ENCODE measurements at places on chromosomes 11 and 22. TPM values are rescaled to one million over a fixed set of nuclear protein-coding genes. Genes with fewer than 3 reads are reported as not detected.

DNA sequence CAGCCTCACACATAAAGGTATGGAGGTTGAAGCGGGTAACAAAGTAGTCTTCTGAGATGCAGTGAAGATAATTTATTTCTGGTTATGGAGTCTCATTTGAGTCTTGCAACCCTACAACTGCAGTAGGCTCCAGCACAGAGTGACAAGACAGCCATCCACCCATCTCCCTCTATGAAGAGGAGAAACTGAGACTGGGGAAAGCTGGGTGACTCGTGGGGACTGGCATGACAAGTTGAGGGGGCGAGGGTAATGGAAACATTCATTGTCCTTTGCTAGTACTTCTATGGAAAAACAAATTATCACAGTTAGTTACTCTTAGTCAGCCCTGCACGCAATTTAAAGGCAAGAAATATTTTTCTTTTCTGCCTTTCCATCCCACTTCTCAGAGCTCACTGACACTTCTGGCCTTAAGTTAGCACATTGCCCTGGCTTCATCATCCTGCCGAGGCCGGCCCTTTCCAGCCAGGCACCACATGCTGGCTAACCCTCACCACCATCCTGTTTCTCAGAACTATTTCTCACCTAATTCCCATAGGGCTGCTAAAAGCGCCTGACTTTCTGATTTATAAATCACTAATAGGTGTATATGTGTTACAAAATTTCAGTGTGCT is 361.1 kb downstream of the ETS1 start:
- DNase-seq: no peak

DNA sequence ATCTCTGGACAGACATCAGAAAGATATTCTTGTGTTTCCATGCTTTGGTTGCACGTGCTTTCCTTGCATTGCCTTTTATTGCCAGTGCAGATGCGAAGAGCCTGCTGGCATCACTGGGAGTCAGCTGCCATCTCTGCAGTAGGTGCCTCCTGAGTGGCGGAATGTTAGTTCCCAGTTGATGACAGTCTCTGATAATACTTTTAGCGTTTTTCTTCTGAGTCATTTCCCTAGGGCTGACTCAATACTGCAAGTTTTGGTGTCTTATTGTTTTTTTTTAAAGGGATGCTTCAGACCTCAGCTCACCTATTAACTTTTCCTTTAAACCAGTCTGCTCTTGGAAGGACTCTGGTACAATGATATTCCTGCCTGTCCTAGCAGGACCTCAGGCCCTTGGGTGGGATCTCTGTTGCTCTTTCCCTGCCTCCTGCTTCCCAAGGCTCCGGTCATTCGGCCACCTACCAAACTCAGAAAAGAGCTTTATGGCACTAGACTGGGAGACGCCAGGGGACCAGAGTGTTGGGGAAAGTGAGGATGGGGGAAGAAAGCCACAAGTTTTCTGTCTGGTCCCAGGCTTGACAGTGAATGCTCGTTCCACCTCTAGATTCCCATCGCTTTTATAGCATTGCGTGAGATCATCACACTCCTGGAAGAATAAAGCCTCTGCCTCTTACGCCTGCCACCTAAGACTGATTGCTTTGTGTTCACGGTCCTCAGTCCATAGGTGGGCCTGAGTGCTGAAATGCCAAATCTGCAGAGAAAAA is 308.7 kb downstream of the DDX10 start:
- DNase-seq: no peak

GRCh38 chr22:47476231-47476630 is 713.8 kb downstream of the TBC1D22A start:
- no peak for DNase-seq

DNA sequence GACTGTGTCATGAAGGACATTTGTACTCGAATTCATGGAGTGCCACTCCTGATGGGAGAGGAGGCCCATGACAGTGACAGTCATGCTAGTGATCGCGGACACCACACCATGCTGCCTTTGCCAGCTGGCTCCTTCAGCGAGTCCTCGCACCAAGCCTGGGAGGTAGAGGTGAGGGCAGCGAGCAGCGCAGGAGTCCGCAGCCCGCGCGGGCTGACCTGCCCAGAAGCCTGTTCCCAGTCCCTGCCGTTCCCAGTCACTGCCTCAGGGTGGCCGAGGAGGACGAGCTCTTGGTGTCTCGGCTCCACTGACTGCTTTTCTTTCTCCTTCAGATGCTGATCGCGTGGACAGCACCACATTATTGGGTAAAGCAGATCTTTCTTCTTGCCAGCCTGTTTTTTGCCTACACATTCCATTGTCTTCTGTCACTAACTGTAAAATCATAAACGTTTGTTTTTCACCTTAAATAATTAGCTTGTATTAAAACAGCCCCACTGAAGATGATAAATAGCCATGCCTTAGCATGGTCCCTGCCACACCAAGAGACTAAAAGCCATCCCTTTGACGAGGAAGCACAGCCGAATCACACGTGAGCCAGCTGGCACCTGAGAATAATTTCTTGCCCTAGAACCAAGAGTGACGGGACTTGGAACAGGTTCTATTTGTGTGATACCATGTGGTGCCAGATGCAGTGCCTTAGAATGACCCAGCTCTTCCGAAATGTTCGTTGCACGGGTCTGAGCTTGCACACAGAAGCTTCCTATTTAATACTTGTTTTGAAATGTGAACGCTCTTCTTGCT is 25.5 kb downstream of the FAM118A start:
- no peak for DNase-seq

GRCh38 chr11:64306876-64307622 is 1.7 kb downstream of the ESRRA start:
- no peak for DNase-seq

DNA sequence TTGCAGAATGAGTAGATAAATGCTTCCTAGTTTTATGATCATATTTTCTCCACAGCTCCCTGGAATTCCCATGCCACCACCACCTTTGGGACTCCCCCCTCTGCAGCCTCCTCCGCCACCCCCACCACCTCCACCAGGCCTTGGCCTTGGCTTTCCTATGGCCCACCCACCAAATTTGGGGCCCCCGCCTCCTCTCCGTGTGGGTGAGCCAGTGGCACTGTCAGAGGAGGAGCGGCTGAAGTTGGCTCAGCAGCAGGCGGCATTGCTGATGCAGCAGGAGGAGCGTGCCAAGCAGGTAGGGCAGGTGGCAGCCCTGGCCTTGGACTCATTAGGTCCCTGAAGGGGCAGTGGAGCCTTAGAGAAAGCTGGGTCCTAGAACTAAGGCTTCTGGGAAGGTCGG is 2.9 kb downstream of the SF3B2 start:
- no peak for DNase-seq

GRCh38 chr11:35017528-35018342 is 101.3 kb downstream of the PDHX start:
- DNase-seq: no peak

DNA sequence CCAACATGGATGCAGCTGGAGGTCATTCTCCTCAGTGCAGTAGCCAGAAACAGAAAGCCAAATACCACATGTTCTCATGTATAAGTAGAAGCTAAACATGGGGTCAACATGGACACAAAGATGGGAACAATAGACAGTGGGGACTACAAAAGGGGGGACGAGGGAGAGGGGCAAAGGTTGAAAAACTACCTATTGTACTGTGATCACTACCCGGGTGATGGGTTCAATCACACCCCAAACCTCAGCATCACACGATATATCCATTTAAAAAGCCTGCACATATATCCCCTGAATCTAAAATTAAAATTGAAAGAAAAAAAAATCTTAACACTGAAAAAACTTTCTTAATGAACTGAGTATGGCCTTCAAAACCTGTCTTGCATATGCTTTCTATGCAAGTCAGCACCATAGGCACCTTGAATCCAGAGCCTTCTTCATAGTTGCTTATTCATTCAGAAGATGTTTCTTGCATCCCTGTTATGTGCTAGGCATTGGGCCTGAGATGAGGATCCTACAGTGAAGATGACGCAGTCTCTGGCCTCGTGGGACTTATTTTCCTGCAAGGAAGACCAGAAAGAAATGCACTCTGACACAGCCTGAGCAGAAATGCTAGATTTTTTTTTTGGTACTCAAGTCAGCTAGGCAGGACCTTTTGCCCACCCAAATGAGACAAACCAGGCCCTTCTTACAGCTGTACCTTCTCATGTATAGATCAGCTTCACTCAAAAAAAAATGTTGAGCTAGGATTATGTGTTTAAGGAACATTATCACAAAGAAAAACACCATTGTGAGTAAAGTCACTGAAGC is 21.0 kb downstream of the NNMT start:
- no peak for DNase-seq

DNA sequence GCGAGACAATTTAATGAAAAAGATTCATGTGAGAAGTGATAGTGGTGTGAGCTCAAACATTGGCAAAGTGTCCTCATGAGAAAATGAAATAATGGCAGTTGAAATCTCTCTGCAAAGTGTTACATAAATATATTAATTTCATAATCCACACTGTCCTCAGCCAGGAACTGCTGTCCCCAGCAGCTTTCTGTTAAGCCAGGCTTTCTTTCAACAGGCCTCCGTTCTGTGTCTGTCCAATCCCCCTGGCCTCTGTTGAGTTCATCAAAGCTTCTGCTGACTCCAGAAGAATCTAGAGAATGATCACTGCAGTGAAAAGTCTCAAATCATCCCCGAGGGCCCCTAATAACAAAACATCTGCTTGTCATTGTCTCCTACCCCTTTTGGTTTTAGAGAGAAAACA is 10.0 kb upstream of the ASCC2 start:
- no peak for DNase-seq

DNA sequence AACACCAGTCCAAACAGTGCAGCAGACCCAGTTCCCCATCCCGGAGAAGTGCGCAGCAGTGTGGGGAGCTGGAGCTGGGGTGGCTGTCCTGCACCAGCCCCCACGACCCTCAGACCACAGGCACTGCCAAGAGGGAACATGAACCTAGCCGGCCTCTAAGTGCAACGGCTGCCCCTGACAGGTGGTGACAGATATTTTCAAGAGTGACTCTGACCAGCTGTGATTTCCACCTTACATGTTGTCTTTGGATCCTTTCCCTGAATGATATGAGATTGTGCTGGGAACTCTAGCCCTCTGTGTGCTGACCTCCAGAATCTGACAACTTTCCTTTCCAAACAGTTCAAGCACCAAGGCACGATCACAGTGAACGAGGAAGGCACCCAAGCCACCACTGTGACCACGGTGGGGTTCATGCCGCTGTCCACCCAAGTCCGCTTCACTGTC is 12.6 kb downstream of the SERPIND1 start:
- no peak for DNase-seq

DNA sequence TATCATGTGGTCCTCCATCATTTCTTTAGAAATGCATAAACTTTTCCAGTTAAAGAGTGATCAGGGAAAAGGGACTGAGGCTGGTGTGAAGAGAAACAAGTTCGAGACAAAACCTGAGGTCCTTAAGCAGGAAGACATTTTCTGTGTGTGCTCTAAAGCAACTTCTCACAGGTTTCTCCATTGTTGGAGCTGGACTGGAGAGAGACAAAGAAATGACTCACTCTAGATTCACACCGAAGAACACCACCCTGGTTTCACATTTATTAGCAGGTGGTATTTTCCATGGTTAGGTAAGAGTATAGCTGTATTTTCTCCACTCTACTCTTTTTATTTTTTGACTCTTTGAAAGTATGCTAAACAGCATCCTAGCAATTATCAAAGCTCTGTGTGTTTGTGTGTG is 736.4 kb downstream of the KCNA4 start:
- no peak for DNase-seq

DNA sequence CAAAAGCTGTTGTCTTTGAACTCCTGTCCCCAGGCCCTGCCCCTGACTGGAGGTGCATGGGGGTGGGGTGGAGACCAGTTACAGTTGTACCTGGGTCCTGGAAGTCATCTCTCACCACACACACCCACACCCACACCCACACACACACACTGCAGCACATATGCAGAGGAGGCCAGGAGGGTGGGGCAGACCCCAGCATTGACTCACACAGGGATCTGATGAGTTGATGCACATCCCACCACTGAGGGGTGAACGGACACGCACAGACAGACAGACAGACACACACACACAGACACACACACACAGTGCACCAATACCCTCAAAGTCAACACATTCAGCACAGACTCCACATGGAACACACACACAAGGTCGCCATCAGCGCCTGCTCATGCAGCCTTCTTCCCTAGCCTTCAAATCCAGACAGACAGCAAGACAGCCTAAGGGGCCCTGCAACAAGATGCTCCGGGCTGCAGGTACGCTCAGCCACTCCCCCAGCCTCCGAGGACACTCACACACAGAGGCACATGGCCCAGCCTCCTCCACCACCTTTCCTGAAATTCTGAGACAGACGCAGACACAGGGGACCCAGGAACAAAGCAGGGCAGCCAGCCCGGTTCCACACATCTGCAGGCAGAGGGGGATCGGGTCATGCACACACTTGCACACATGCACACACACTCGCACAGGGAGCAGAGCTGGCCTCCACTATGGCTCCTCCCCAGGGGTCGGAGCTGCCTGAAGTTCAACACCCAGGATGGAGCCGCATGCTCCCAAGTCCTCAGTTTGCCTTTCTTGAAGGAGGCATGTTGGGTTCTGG is 26.5 kb downstream of the SYT7 start:
- DNase-seq: no peak

DNA sequence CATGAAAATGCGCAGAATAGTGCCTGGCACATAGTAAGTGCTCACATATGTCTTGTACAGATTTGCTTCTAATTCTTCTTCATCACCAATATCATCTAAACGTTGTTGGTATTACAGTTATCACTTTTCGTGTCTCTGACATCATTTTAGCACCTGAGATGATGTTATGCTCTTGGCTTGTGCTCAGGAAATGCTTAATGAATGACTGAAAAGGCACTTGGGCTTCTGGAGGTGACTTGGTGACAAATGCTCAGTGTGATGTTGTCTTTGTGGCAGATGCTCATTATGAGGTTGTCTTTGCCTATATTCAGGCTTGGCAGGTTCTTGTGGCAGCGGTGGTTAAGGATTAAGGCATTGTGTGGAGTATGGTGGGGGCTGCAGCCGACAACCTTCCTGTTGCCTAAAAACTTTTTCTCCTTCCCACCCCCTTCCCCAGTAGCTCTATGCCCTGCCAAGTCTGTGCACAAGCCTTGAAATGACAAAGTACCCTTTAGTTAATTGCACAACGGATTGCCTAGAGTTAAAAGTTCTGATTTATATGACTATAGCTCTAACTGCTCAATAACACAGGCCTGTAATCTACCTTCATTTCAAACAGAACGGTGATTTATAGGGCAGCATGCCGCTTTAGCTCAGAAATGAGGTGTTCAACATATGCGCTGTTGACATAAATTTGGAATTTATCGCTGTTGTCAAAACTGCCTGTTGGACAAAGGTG is 82.5 kb downstream of the ZBTB16 start:
- DNase-seq: no peak

GRCh38 chr11:65218446-65218845 is 36.7 kb downstream of the CAPN1 start:
- DNase-seq: no peak

OR5M3 gene
- total RNA-seq: not detected

KRTAP5-2 gene
- not detected for total RNA-seq

PTDSS2 gene
- 25.2 TPM for total RNA-seq

OR51E2 gene
- total RNA-seq: not detected

HBB gene
- total RNA-seq: not detected
